ENCODE measurements at places on chromosomes 7 and 10. TPM values are rescaled to one million over a fixed set of nuclear protein-coding genes. Genes with fewer than 3 reads are reported as not detected.

TFEC gene
- 0.89 TPM for total RNA-seq

TMEM229A gene
- not detected for total RNA-seq

ZNF735 gene
- total RNA-seq = not detected

CPA1 gene
- total RNA-seq = not detected

PLXNA4 gene
- 15.4 TPM for total RNA-seq

COBL gene
- under 0.01 TPM for total RNA-seq

PPP1R3C gene
- total RNA-seq = 0.13 TPM

IGF2BP3 gene
- 4.3 TPM for total RNA-seq

PIP gene
- total RNA-seq = not detected

PNLIPRP1 gene
- not detected for total RNA-seq

C10orf143 gene
- 0.26 TPM for total RNA-seq

CPXM2 gene
- 0.26 TPM for total RNA-seq

Measured in dermis microvascular lymphatic vessel endothelial cell (primary cell).